ENCODE measurements at places on chromosomes 3 and 15.
A peak's percentile ranks its signal among the peaks of the same experiment; 100 is the strongest.

DNA sequence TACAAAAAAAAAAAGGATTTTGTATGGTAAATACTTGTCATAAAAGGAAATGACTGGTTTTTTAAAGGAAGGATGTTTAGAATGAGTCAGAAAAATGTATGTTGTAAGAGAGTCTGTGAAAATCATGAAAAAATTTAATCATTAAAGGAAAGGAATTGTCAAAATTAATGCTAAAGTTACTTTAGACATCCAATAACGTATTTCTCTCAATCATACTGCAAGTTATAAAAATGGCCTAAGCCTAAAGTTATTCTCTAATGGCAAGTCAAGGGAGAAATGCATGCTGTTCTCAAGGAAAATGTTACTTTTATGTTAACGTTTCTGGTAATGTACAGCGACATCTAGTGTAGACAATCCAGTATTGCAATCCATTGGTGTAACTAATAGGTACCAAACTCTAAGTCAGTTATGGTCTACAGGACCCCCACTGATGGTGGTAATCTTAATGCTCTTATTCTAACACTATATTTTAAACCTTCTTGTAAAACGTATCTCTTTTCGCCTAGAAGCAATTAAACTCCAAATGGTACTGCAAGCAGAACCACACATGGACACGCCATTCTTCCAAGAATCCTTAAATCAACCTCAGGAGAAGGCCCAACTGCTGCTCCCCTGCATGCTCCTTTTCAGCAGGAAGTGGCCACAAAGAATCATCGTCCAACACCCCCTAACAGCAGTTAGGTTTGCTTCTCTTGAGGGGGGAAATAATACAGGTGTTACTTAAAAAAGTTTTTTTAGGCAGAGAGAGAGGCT is 35.2 kb downstream of the NCEH1 start:
- no peak for DNase-seq

GRCh38 chr15:57442335-57442734 is 66.0 kb downstream of the CGNL1 start:
- no peak for DNase-seq

DNA sequence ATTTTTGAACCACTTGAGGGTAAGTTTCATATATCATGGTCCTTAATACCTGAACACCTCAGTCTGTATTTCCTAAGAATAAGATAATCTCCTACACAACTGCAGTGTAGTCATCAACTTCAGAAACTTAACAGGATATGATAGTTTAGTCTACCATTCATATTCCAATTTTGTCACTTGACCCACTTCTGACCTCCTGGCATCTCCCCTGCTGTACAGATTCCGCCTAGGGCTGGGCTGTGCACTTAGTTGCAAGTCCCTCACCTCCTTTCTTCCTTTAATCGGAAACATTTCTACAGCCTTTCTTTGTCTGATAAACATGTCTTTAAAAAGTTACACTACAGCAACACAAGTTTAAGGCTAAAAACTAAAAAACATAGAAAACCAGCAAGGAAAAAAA is 218.4 kb upstream of the SLCO3A1 start:
- DNase-seq = no peak

DNA sequence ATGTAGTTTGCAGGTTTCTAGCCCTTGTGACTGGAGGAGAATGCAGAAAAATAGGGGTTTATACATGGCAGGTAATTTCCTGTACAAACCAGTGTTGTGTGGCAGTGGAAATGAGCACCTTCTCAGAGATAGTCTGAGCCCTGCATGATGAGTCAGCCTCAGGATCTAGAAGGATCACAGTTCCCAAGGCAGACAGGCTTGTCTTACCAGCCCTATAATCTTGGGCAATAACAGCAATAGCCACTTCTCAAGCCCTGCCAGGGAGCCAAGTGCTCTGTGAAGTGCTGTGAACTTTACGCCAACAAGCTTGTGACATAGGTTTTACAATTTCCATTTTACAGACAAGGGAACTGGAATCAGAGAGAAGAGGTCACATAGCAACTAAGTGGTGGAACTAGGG is 89.4 kb downstream of the CD47 start:
- DNase-seq = no peak

- no peak for DNase-seq
These were observed 203.8 kb upstream of the HES1 start for GRCh38 chr3:193932136-193932535.

- DNase-seq = peak; percentile 69
These were observed 817 bp upstream of the PLXNA1 start for GRCh38 chr3:126982126-126982470.

DNA sequence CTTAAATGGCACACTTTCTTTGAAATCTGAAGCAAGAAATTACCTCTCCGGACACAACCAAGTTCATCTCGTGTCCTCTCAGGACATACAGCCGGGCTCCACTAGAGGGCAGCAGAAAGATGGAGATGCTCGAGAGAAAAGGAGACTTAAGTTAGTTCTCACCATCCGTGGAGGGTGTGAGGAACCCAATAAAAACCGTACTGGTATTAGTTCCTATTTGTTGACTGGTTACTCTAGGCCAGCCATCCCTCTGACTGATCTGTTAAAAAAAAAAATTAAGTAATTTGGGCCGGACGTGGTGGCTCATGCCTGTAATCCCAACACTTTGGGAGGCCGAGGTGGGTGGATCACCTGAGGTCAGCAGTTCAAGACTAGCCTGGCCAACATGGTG is 7.9 kb upstream of the CYP11A1 start:
- peak; percentile 87 for DNase-seq

- no peak for DNase-seq
These were observed 146.8 kb downstream of the CDIN1 start for GRCh38 chr15:36726224-36726623.

- DNase-seq = no peak
These were observed 83.7 kb downstream of the ARNT2 start for GRCh38 chr15:80487839-80488390.
